ENCODE measurements at places on chromosomes 7 and 10. TPM values are rescaled to one million over a fixed set of nuclear protein-coding genes. Genes with fewer than 3 reads are reported as not detected.

GRCh38 chr10:71383972-71384687, 12.6 kb upstream of the CDH23 start:
- DNase-seq, result peak; percentile 62

GRCh38 chr10:28127881-28128280, 129.0 kb upstream of the ODAD2 start:
- no peak for DNase-seq

DNA sequence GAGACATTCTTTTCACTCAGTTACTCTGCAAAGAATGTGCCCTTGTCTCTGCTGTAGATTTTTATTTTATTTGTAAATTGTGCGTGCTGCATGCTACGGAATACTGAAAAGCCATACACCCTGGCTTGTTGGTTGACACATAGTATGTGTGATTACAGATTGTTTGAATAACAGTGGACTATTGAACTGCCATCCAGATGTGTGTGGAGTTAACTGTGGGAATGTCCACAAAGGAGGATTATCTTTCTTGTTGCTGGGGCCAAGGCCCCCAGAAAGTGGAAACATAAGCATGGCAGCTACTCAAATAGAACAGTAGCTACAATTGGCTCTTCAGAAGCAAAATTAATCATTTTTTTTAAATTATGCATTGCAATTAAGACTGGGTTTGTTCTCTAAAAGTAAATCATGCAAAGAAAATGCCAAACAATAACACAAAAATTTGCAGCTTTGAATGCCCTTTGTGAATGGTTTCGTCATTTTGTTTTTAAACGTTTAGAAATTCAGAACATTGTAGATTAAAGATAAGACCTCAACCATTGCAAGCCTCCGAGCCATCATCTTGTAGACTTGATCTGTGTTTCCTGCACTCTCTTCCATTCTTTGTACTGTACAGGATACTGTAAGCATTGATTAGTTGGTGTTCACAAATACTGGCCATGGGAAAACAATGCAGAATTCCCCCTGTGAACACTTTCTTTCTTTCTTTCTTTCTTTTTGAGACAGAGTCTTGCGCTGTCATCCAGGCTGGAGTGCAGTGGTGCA, 210.3 kb upstream of the TCF7L2 start:
- no peak for DNase-seq

DNA sequence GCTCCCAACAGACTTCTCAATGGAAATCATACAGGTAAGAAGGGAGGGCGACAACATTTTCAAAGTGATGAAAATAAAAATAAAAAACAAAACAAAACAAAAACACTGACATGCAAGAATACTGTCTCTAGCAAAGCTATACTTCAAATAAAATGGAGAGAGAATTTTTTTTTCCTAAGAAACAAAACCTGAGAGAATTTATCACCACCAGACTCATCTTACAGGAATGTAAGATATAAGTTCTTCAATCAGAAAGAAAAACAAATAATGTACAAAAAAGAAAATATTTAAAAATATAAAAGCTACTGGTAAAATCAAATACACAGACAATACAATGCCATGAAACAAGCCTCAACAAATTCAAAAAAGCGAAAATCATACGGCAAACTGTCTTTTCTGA, 113.2 kb downstream of the NRBF2 start:
- DNase-seq, result no peak

DNA sequence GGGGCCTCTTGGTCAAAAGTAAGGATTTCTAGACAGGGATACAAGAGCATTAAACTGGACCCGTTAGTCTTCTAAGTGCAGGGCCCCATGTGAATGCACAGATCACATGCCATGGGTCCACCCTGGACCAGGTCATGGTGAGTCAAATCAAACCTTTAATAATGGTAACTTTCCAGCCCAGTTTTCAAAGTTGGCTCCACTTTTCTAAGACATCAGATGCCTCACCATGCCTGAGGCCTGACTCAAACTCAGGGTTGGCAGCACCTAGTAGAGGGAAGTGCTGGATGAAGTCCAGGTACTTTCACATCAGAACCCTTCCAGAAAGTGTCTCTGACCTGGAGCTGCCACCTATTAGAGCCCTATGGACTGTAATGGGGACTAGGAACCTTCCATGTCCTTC, 9.7 kb upstream of the SMIM30 start:
- DNase-seq, result no peak

The UNCX gene
- not detected for total RNA-seq

The MYH16 gene
- total RNA-seq, result 0.51 TPM
